HS-5 (cell line): ENCODE measurements at places on chromosomes 6 and 20.

GRCh38 chr20:41222703-41223102, 85.4 kb downstream of the PLCG1 start:
- DNase-seq: no peak

GRCh38 chr20:37522260-37523011, 1.4 kb downstream of the NNAT start:
- no peak for DNase-seq

- no peak for DNase-seq
Measured at GRCh38 chr6:22530506-22530905, 38.9 kb upstream of the HDGFL1 start.

- DNase-seq: no peak
Measured at GRCh38 chr20:39110819-39111136, 148.6 kb downstream of the DHX35 start.

DNA sequence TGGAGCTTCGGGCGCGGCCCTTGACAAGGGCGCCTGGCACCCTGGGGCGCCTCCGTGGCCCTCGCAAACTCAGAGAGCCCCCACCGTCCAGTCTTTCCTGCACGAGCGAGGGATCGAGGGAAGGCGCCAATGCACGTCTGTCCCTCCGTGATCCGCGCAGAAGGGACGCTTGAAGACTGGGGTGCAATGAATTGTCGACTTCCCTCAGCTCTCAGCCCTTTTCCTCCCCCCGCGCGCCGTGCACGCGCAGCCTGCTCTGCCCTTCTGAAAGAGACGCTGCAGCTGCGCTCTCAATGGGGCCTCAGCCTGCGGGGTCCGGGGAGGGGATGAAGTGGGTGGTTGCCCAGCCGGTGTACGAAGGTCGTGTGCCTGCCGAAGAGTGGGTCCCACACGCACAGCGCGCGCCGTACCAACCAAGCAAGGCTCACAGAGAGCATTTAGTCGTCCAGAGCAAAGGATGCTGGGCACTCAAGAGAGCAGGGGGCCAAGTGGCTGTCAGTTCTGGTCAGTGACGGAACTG, 5.5 kb upstream of the SOX4 start:
- DNase-seq: no peak

DNA sequence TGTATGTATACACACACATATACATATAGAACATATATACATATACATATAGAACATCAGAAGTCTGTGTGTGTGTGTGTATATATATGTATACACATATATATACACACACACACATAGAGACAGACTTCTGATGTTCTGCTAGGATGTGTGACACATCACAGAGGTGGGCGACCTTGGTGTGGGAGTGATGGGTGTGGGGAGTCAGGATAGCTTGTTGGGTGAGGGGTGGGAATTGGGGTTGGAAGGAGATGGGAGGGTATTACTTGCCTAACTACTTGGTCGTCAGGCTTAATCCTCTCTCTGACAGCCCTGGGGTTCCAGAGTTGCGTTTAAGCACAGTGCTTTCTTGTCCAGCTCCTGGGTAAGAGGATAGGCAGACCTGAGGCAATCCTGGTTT, 8.3 kb downstream of the MYO6 start:
- no peak for DNase-seq

- peak; percentile 97 for DNase-seq
Measured at GRCh38 chr6:85404564-85405174, 45.2 kb upstream of the NT5E start.

DNA sequence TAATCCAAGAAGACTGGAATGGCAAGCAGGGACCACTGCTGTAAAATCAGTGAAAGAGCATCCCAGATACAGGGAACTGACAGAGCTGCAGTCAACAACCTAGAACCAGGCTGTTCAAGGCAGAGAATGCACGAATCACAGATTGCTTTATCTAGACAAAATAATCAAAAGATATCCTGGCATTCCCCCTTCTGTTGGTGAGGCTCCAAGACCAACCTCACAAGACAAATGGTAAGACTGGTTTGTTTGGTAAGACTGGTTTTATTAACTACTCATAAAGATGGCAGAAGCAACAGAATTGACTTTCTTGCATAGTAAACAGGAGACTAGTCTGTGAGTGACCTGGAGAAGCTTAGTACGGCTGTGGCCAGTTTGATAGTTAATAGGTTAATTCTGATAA, 88.8 kb upstream of the AHI1 start:
- DNase-seq: no peak

- DNase-seq: no peak
Measured at GRCh38 chr20:59276938-59277337, 23.5 kb upstream of the EDN3 start.

GRCh38 chr20:57594092-57594951, 25.9 kb downstream of the ZBP1 start:
- no peak for DNase-seq

DNA sequence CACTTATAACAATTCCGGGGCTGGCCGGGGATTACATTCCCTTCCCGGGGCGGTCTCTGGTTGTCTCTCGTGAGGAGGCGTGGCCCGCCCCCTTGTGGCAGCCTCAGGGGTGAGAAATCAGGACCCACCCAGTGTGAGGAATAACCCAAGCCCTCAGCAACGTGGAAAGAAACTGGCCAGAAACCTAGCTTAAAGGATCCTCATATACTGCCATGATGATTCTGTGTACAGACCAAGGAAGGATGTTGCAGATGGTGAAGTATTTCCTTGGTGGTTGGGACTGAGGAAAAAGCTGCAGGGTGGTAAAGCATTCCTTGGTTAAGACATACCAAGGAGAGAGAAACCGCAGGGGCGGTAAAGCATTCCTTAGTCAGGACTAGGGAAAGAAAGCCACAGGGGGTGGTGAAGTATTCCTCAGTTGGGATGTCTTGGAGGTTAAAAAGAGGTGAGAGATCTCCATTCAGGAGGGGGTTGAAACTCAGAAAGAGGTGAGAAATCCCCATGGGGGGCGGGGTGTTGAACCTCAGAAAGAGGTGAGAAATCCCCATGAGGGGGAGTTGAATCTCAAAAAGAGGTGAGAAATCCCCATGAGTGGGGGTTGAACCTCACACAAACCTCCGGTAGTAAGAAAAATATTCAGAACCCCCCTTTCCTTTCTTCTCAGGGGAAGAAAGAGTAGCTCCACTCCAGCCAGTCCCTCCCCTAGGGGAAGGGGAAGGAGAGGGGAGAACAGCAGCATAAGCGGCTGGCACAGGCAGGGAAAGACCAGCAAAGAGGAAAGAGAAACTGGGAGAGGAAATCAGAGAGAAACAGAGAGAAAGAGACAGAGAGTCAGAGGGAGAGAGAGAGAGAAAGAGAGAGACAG, 238.1 kb downstream of the RNGTT start:
- DNase-seq: no peak

DNA sequence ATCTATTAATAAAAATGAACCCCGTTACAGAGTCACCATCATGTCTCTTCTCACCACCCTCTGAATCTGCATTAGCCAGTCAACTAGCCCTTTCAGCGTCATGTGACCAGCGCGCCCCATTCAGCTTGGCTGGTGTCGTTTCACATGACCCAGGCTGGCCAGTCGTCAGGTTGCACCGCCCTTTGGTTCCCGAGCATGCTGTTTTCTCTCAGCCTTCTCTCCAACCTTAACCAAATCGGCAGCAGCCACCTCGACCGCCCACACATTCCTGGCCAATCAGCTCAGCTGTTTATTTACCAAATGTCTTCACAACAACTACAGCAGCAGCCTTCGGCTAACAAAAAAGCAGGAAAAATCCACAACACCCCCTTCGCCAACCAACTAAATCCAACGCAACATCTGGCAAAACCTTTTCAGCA, 5.6 kb downstream of the SRSF3 start:
- DNase-seq: no peak

DNA sequence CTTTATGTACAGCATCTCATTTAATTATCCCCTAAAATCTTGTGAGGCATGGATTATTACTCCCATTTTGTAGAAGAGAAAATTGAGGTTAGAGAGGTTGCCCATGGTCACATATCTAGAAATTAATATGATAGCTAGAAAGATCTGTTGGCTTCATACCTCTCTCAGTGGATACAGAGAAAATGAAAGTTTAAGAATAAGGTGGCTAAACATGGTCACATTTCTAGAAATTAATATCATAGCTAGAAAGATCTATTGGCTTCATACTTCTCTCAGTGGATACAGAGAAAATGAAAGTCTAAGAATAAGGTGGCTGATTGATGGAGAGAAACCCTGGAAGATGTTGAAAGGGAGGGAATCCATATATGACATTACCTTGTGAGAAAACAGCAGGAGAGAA, 260.7 kb upstream of the MAN1A1 start:
- no peak for DNase-seq

DNA sequence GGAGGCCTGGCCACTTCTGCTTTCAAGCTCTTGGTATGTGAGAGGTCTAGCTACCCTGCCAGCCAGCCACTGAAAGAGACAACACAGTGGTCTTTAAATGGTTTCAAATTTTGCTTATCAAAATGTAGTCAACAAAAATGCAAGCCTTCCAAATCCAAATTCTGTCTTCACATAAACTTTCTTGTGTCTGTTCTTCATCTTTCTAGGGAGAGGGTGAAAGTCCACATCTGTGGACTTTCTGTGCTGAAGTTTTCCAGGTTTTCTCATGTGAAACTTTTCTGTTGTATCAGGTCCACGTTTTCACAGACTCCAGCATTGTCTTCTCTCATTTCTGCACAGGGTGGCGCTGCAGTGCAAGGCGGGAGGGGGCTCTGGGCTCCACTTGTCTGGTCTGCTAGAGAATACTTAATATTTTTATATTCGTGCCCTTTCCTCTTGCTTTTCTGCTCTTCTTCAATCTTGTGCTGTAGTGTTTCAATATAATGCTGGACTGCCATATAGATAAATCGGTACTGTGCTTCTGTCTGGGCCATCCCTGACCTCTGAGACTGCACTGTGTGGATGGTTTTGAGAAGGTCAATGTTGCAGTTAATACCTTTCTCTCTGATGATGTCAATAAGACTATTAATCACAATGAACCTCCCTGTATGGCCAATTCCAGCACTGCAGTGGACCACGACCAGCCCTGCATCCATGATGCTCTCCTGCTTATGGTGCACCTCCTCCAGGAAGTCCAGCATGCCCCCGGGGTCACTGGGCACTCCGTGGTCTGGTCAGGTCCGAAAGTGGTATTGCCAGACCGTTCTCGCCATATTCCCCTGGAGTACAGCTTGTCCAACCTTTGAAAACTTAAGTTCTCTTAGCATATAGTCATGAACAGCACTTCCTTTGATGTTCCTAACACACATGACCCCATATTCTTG, 161.6 kb upstream of the TNFAIP3 start:
- DNase-seq: no peak

- DNase-seq: no peak
Measured at GRCh38 chr6:96450082-96450769, 71.4 kb upstream of the UFL1 start.

DNA sequence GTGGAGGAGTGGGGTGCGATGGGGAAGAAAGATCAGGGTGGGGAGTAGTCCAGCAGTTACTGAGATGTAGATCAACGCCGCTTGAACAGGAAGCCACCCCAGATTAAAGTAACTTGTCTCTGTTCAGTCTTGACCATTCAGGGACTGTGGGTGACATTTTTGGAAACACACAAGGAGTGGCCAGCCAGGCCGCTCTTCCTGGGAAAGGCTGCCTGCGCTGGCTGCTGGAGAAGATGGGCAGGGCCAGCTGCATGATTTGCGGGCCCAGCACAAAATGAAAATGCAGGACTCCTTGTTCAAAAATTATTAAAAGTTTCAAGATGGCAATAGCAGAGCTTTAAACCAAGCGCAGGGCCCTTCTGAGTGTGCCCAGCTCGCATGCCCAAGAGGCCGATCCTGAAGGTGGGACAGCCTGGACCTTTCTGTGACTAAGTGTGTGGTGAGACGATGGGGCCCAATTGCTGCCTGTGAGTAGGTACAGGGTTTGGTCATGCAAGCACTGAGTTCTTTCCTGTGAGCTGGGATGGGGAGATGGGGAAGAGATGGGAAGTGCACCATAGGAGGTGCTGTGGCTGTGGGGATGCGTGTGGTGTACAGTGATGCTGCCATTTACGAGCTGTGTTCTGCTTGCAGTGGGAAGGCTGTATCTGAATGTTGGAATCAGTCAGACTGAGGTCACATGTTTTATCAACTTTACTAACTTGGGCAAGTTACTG, 51.3 kb downstream of the DAAM2 start:
- no peak for DNase-seq

- no peak for DNase-seq
Measured at GRCh38 chr20:35837577-35838195, 65.9 kb downstream of the PHF20 start.

GRCh38 chr6:153435787-153436186, 304.7 kb upstream of the RGS17 start:
- DNase-seq: no peak

GRCh38 chr6:150301846-150302519, 66.8 kb upstream of the IYD start:
- peak; percentile 40 for DNase-seq

- DNase-seq: peak; percentile 35
Measured at GRCh38 chr20:36407199-36407733, 101.1 kb downstream of the DLGAP4 start.

GRCh38 chr6:10417681-10418104, 2.8 kb upstream of the TFAP2A start:
- DNase-seq: no peak

DNA sequence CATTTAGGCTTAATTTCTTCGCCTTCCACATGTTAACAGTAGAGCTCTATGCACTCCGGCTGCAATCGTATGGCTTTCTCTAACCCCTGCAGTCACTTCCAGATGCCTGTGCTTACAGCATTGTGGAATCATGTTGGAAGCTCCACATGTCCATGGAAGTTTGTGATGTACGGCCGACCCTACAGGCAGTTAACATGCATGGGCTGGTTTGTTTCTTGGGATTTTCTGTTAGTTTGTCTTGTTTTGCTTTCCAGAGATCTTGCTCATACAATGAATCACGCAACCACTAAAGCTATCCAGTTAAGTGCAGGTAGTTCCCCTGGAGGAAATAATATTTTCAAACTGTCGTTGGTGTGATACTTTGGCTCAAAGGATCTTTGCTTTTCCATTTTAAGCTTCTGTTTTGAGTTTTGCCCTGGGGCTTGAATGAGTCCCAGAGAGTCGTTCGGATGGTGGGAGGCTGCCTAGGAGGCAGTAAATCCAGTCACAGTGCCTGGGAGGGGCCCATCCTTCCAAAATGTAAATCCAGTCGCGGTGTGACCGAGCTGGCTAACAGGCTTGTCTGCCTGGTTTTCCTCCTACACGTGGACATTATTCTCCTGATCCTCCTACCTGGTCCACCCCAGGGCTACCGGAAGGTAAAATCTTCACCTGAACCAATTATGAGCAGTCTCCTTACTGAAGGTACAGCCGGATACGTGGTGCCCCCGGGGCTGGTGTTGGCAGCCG, 225.9 kb downstream of the SMOC2 start:
- no peak for DNase-seq

GRCh38 chr20:2283706-2284423, 11.9 kb upstream of the TGM3 start:
- DNase-seq: no peak

GRCh38 chr6:142746524-142746923, 198.5 kb downstream of the HIVEP2 start:
- DNase-seq: no peak

DNA sequence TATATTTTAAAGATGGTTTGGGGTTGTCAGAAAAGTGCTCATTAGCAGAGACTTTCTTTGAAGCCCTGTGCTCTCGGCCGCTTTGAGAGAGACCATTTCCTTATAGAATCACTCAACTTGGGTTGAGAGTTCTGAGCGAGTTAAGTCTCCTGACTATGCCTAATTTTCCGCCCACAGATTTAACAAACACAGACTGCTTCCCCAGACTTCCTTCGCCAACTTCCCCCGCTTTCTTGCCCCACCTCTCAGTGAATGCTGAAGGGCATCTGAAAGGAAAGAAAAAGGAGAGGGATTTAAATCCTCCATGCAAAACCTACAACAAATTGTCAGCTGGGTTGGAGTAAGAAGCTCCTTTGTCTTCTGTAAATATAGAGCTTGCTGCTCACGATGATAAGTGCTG, 224.0 kb downstream of the EYA2 start:
- DNase-seq: no peak

- DNase-seq: no peak
Measured at GRCh38 chr6:69816569-69816968, 19.8 kb upstream of the LMBRD1 start.
